ENCODE measurements at places on chromosomes 12 and 14.

DNA sequence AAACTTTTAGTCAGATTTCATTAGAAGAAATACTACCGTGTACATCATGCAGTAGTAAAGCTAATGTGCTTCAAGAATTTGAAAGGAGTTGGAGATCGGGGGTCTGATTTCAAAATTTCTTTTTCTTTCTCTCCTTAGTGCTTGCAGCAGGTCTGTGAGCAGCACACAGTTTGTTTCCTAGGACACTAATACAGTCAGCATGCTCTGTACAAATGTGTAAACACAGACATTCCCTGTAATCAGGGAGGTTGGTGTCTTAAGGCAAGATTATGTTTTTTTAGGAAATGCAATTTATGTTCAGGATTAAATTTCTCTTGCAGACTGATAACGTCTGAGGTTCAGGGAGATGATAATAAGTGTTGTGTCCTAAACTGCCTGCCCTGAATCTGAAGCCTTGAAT, 142.7 kb downstream of the ALX1 start:
- no peak for DNase-seq

DNA sequence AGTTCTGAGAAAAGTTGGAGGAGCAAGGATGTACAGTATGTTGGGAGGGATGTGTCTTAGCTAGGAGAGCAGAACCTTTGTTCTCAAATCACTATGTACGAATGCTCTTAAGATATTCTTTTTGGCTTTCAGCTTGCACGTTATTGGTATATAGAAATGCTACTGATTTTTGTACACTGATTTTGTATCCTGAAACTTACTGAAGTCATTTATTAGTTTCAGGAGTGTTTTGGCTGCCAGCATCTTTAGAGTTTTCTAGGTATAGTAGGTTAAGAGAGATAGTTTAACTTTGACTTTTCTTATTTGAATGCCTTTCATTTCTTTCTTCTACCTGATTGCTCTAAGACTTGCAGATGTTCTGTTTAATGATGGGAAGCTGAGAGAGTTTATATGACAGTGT, 442.8 kb upstream of the FBXO33 start:
- DNase-seq, result no peak

DNA sequence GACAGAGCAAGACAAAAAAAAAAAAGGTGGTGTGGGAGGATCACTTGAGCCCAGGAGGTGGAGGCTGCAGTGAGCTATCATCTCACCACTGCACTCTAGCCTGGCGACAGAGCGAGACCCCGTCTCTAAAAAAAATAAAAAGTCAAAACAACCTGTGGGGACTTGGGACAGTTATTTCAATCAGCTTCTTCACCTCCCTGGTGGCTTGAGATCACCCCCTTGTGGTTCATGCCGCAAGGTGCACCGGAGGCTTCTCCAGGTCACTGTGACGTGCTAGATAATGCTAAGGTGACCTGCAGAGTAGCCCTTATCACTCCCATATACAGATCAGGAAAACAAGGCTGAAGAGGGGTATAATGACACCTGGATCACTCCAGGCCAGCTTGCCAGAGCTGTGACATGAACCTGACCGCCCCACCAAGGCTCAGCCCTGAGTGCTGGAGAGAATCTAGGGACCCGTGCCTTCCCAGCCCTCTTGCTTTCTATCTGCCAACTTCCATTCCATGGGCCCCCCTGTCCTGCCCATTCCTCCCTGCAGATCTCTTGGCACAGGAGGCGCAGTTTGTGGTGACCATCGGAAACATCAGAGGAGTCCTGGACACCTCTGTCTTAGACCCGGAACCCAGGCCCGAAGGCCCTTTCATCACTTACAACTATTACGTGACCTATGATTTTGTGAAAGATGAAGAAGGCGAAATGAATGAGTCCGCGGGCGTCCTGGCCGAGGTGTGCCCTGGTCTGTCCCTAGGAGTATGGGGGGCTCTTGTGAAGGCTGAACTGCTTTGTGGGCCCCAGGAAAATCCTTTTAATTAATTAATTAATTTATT, 8.1 kb downstream of the LRRC43 start:
- DNase-seq, result peak; percentile 74

DNA sequence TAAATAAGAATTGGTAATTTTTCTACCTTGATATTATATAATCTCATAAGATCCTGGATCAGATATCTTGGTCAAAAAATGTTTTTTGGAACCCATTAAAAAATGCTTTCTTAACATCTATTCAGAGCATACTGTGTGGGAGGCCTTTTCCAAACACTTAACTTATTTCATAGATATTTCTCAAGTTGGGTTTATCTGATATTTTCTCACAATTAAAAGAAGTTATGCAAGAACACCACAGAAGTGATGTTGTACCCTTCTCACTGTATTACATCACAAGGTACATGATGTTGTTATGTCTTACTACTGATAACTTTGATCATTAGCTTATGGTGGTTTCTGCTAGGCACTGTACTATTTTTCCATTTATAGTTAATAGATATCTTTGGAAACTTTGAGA, 23.4 kb upstream of the PRPF39 start:
- no peak for DNase-seq

- DNase-seq, result no peak
Measured at GRCh38 chr14:102878970-102879460, 43.4 kb upstream of the AMN start.

GRCh38 chr14:32005628-32006027, 71.5 kb upstream of the ARHGAP5 start:
- DNase-seq, result no peak

DNA sequence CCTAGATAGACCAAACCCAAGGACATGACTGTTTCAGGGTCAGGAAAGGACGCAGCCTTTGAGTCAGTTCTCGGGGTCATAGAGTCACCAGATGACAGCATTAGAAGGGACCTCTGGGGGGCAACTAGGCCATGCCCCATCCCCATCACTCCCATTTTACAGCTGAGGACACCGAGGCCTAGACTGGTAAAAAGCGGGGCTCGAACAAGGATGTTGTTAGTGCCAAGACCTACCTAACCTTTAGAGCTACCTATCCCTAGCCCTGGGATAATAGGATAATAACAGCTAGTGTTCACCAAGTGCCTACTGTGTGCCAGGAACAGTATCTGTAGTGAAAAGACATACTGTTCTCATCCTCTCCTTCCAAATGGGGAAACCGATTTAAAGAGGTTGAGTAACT, 48.7 kb downstream of the PLEKHG3 start:
- DNase-seq, result no peak

GRCh38 chr14:55911776-55912175, 206.4 kb upstream of the PELI2 start:
- DNase-seq, result no peak

- DNase-seq, result no peak
Measured at GRCh38 chr14:33515441-33515840, 435.4 kb downstream of the EGLN3 start.

GRCh38 chr14:76456200-76456599, 80.3 kb downstream of the ESRRB start:
- no peak for DNase-seq

DNA sequence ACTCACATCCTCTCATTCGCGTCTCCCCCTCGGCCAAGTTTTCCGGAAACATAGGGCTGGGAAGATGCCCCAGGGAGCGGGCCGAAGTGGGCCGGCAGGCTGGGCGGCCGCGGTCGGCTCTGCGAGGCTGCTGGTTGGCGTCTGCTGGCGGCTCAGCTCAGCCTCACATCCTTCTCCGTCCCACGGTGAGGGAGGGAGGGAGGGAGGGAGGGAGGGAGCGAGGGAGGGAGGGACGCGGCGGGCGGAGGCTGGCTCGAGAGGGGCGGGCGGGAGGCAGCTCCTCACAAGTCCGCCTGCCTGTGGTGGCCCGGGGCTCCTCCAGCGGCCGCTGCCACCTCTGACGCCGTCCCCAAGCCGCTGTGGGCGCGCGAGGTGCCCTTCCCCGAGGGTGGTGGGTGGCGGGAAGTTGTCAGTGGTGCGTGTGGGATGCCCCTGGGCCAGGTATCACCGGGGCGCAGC, 93.8 kb downstream of the RFLNA start:
- peak; percentile 45 for DNase-seq

- no peak for DNase-seq
Measured at GRCh38 chr14:70472253-70473159, 20.5 kb downstream of the ADAM21 start.

DNA sequence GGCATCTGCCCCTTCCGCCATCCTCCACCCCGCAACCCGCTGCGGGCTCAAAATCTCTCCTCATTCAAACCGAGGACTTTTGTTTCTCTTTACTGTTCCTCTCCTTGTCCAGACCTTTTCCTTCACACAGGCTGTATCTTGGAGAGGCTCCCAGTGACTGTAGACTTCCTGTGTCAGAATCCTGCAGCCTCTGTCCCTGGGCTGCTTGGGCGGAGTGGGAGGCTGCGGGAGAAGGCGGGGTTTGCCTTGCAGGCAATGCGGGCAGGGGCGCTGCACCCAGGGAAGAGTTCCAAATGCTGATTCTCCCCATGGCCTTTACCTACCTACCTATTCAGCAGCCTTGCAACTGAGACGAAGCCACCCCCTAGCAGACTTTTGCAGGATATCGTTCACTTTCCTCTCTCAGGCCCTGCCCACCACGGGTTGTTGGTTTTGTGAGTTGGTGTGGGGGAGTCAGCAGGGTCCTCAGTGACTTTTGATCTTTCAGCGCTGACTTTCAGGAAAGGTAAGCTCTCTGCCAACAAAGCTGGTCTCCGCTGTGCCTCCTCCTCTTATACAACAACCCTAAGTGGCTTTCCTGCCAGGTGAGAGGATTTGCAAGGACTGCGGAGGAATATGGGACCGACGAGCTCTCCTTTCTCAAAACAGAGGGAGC, 79.0 kb upstream of the KCNA1 start:
- no peak for DNase-seq

DNA sequence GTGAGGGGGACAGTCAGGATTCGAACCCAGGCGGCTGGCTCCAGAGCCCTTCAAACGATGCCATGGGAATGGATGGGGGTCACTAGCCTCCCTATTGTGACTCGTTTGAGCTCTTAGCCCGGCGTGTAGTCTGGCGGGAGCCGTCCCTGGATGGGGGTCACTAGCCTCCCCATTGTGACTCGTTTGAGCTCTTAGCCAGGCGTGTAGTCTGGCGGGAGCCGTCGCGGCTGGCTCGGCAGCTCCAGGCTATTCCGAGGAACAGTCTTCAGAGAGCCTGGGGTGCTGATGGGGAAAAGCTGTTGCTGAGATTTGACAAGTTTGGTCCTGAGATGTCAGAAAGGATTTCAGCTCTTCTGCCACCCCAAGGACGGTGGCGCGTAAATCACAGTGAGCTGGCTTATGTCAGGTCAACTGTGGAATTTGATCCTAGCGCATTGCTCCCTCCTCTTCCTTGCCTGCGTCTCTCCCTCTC, 58.3 kb downstream of the CALM1 start:
- DNase-seq, result no peak

DNA sequence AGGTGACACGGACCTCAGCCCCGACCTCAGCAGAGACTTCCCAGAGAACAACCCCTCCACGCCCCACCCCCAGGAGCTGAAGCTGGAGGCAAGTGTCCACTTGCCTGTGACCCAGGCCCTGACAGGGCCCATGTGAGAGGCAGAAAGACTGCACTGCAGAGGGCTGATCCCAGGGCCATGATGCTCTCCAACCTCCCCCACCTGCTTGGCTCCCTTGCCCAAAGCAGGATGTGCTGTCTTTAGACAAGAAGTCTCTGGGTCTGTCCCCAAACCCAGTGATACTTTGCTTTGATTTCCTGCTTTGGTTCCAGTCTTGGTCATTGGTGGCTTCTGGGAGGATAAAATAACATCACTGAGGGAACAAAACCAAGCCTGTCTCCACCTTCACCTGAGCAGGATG, 59.4 kb downstream of the BCL11B start:
- no peak for DNase-seq

DNA sequence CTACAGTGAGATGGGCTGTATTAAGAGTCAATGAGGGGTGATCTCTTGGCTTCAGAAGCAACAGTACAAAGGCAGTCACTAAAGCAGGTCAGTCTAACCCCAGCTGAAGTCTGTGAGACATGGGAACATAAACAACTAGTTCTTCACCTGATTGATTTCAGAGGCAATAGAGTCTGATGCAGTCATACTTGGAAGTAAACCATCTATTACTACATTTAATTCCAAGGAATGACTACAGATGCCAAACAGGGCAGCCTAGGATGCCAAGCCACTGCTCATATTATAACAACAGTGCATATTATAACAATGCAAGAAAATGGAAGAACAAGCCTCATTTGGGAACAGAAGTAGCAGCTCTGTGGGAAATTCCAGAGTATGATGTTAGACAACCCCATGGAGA, 35.8 kb downstream of the GRIN2B start:
- DNase-seq, result no peak

DNA sequence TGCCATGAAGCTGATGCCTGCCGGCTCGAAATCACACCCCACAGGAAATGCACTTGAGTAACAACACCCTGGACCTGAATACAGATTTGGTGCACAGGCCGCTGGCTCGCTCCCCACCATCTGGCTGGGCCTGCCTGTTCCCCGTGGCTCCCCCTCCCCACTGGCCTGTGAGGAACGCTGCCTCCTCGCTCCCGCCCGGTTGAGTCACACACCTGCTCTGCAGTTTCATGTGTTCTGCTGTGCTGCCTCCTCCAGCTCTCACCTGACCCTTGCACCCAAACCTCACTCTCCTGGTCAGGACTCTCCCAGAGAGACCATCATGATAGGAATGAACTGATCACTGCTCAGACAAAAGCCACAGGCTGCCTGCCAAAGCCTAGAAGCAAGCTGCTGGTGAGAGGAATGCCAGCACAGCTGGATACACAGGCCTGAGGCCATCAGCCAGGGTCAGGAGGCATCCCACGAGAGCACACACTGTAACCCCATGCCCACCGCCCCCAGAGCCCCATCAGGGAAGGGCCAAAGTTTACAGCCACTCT, 3.8 kb upstream of the SIVA1 start:
- no peak for DNase-seq

DNA sequence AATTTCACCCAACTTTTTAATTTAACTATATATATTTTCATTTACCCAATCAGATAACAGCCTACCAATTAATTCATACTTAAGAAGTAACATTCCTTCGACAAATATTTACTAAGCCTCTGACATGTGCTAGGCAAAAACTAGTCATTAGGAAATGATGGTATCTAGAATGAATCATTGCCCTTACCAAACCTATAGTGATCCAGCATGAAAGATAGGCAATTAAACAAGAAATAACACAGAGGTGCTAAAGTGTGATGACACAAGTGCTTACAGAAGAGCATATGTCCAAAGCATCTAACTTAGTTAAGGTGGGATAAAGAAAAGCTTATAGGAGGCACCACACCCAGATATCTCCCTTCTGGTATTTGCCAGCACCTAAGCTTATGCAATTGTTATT, 166.5 kb upstream of the RASSF8 start:
- DNase-seq, result no peak

- DNase-seq, result no peak
Measured at GRCh38 chr14:31835049-31835448, 242.1 kb upstream of the ARHGAP5 start.

- DNase-seq, result no peak
Measured at GRCh38 chr12:16027002-16027401, 115.9 kb downstream of the DERA start.

- no peak for DNase-seq
Measured at GRCh38 chr12:4031703-4032291, 158.6 kb upstream of the PARP11 start.

Measured in CD4-positive, alpha-beta T cell treated with Interferon alpha-2 for 1 hour (primary cell).